ENCODE measurements at places on chromosomes 2 and 18.

GRCh38 chr2:19876751-19877150, 25.0 kb downstream of the TTC32 start:
- no peak for DNase-seq

GRCh38 chr2:133949595-133949994, 304.3 kb upstream of the MGAT5 start:
- DNase-seq, result no peak

- no peak for DNase-seq
These were observed 14.6 kb downstream of the TRAF3IP1 start for GRCh38 chr2:238334885-238335284.

GRCh38 chr2:219517954-219518778, 3.9 kb downstream of the ASIC4 start:
- no peak for DNase-seq

DNA sequence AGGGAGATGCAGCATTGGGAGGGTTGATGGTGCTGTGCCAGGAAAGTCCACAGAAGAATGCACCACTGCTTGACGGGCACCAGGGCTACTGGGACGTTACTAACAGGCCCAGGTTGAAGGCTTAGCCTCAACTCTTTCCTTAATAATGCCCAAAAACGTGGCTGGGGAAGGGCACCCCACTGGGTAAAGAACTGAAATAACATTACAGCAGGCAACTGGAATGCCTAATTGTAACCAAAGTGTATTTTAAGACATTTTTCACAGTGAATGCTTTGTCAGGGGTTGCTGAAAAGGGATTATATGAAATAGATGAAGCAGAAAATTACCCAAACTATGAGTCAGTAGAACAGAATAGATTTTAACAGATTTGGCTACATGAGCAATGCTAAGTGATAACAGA, 191.3 kb downstream of the CMPK2 start:
- DNase-seq, result no peak

DNA sequence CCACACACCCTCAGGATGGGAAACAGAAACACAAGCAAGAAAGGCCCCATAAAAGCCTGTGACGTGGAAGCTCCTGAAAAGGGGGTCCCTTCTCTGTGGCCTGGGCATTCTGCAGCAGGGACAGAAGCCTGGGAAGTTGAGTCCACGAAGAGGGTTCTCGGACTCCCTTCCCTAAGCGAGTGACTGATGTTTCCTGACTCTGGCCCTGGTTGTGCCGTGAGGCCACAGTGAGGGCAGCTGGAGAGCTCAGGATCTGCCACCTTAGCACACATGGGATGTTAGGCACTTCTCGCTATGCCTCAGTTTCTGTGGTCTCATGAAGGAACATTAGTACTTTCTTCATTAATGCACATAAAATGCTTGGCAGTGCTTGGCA, 87.2 kb upstream of the ZFP36L2 start:
- DNase-seq, result no peak

DNA sequence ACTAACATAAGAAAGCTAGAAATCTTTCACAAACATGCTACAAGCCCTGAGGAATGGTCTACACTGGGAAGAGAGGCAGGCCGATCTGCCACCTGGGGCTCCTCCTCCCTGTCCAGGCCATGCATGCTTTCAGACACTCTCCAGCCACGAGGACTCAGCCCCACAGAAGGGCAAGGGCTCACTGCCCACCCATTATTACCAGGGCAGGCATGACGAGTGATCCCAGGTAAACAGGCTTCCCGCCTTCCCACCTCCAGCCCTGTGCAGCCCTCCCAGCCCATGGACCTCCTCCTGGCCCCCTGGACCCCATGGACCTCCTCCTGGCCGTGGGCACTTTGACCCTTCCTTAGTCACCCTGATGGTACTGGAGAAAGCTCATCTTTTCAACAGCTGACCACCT, 75.8 kb upstream of the TEX51 start:
- DNase-seq, result no peak

GRCh38 chr2:156321243-156321904, 11.1 kb downstream of the NR4A2 start:
- no peak for DNase-seq

- DNase-seq, result no peak
These were observed 47.6 kb downstream of the BCL11A start for GRCh38 chr2:60505880-60506260.

DNA sequence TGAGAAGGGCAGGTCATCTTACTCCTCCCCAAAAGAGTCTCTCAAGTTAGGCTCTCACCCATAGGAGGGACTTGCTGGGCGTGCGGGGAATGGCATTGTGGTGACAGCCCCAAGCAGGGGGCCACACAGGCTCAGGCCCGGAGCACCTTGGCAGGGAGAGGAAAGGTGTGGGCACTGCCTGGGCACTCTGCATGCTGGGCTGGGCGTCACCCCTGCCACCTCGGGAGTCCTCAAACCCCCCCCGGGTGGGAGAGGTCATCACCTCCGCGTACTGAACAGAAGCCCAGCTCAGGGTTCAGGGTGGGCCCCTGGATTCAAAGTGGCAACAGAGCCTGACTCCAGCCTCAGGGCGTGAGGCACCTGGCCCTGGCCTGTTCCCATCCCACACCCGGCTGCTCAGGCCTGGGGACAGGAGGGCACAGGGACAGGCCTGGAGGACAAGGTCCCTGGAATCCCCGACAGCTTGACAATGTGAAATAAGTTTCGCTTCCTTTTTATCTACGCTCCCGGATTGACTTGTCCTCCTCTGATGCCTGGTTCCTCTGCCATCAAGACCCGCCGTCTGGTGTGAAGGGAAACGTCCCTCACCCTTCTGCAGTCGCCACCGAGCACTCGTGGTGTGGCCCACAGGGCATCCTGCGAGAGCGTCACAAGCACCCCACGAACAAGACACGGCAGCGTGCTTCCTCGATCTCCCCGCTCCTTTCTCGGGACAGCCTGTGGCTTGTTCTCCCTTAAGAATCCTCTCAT, 97.8 kb downstream of the HDAC4 start:
- no peak for DNase-seq

- DNase-seq, result no peak
These were observed 195.5 kb upstream of the RAB12 start for GRCh38 chr18:8413751-8414150.

GRCh38 chr2:171124541-171124940, 36.2 kb downstream of the TLK1 start:
- no peak for DNase-seq

DNA sequence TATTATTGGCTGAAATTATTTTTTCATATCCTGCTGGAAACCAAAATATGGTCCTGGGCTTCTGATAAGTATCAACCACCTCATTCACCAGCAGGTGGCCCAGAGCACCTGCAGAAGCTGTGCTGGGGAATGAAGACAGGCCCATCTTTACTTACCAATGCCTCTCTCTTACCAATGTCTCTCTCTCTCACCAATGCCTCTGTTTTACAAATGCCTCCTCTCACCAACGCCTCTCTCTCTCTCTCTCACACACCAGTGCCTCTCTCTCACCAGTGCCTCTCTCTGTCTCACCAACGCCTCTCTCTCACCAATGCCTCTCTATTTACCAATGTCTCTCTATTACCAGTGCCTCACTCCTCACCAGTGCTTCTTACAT, 2.3 kb upstream of the MAL start:
- no peak for DNase-seq

- DNase-seq, result peak; percentile 55
These were observed 540.1 kb downstream of the NRXN1 start for GRCh38 chr2:50491541-50492476.

DNA sequence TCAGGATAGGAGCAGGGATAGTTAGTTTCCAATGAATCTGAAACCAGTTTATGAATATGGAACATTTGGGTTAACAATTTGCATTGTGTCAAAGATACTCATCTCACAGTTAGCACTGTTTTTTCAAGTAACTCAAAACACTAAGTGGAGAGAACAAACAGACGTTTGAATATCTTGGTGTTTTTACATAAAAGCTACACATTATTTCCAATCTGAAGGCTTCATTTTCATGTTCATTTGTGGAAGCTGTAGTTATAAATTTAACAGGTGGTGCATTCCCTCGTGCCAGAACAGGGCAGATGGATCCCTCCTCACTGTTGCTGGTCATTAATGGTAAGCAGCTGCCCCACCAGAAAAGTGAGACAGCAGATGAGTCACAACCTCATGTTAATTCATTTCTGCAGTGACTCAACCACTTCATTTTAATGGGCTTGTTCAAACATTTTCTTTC, 286.9 kb downstream of the TMX3 start:
- peak; percentile 92 for DNase-seq

GRCh38 chr2:199535445-199536177, 77.9 kb upstream of the SATB2 start:
- DNase-seq, result no peak

DNA sequence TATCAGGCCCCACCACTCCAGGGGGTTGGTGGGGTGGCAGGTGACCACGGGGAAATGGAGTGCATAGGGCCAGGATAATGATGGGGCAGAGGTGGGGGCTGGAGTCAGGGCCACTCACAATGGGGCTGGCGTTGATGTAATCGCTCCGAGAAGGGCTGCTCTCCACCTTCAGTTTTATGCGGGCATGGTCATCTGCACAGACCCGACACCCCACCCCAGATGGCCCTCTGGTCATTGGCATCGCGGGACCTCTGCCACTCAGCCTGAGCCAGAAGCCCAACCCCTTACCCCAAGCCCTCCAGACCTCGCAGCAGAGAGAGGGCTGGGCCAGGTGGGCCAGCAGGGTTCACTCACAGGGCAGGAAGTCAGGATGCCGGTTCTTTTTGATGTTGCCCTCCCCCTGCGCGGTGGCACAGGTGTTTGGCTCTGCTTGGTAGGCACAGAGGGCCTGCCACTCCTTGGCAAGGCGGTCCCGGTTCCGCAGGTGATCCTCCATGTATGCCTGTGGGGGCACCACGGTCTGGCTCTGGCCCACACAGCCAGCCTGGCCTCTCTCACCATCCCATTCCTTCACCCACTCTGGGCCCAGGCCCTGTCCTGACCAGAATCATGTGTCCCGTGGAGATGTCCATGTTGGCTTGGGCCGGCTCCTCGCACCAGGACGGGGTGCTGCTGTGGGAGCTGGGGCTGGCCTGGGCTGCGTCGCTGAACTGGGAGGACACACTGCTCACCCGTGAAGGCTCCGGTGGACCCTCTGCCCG, 12.4 kb downstream of the PTPRN start:
- no peak for DNase-seq

Measured in NCI-H1694 (cell line).